NCI-H460 (cell line): ENCODE measurements at places on chromosomes 1 and 21. TPM values are rescaled to one million over a fixed set of nuclear protein-coding genes. Genes with fewer than 3 reads are reported as not detected.

Gene DAB1
- total RNA-seq, result 0.17 and 0.45 TPM in 2 replicates

Gene DNASE2B
- total RNA-seq, result not detected in 2 replicates

Gene ADGRB2
- 2.3 and 2.5 TPM in 2 replicates for total RNA-seq

Gene CFAP126
- total RNA-seq, result not detected in 2 replicates
